B cell (primary cell): ENCODE measurements at places on chromosomes 16 and 17.

DNA sequence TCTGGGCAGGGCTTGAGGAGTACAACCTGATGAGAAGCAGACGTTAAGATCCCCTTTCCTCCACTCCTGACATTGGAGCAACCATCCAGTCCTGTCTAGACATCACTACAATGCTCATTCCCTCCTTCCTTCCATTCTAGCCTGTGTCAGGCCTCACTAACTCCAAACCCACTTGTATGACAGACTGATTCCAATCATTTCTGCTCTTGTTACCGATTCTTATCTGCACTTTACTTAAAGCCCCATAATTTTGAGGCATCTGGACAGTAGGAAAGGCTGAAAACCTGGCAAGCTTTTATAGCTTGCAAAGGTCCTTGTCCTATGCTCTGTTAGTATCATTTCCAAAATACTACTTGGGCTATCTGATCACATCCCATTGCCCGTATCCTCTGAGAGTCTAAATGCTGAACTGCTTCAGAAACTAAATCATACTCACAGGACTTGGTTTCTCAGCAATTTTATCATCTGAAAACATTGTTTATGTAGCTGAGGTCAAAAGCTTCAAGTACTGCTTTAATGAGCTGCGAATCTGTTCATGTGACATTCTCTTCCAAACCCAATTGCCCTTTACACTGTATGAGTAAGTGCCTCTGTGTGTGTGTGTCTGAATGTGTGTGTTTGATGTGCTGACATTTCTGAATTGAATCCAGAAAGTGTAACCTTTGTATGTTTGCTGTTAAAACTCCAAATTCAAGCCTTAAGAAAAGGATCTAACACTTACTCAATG is 57.2 kb upstream of the CACNG3 start:
- H3K4me1 ChIP-seq, result no peaks in the 10 kb centered on the region
- no peak overlapping the region for H3K4me3 ChIP-seq
- DNase-seq, result no peak

DNA sequence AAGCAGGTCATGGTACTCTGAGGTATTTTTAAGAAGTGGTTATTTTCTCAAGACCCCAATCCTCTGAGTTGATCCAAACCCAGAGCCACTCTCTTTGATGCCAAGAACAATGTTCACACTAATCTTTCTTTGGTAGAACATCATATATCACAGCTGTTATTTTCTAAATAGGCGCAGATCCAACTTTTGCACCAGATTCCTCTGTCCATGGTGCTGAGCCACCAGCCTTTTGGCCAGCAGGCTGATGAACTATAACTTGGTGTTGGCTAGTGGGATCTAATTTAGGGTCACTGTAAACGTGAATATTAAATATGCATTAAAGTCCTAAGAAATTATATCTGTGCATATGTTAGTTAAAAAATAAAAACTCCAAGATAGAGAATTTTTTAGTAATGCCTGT is 7.0 kb upstream of the ZKSCAN2 start:
- H3K27me3 ChIP-seq, result no peaks in the 10 kb centered on the region
- H3K27ac ChIP-seq, result no peak overlapping the region
- no peak for DNase-seq

DNA sequence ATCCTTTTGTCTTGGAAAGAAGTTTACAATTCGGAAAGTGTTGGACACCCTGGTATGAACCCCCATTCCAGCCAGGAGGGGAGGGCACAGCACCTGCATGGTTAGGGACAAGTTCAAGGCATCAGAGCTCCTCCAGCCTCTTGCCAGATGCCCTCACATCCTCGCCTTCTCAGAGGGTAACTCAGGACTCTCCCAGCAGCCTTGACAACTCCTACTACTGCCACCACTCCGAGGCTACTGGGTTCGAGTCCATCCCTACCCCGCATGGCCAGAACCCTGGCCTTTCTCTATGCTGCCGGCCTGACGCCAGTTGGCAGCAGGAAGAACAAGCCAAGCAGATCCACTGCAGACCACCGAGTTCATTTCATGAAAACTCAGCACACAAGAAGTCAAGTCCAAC is 34.1 kb downstream of the AXIN2 start:
- H3K36me3 ChIP-seq, result no peaks in the 10 kb centered on the region
- H3K27me3 ChIP-seq, result no peaks in the 10 kb centered on the region
- no peak for DNase-seq
- H3K4me1 ChIP-seq, result no peaks in the 10 kb centered on the region

GRCh38 chr17:47368262-47368661 is 44.5 kb downstream of the EFCAB13 start:
- DNase-seq, result no peak
- no peaks in the 10 kb centered on the region for H3K27me3 ChIP-seq
- no peaks in the 10 kb centered on the region for H3K4me1 ChIP-seq
- no peak overlapping the region for H3K27ac ChIP-seq

- H3K4me1 ChIP-seq, result peaks cover 12% of the 10 kb centered on the region
- H3K27me3 ChIP-seq, result no peaks in the 10 kb centered on the region
- no peaks in the 10 kb centered on the region for H3K36me3 ChIP-seq
- no peak overlapping the region for H3K4me3 ChIP-seq
- no peak overlapping the region for H3K27ac ChIP-seq
These were observed 2.4 kb downstream of the OSGIN1 start for GRCh38 chr16:83955218-83956130.

DNA sequence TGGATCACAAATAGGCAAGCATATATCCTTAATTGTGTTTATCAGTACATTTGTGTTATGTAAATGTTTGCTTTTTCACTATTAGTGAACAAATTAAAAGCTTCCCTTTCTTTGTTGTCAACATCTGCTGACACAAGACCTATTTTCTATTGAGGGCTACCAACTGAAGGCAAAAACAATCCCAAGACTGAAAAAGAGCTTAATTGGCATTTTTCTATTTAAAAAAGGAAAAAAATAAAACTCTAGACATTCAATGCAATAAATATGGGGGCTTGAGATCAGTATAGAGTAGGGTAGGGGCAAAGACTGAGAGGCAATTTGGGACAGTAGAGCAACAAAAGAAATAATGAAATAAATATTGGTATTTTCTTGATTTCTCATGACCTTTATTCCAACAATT is 24.2 kb downstream of the OMG start:
- no peak overlapping the region for H3K27ac ChIP-seq
- peaks cover 3% of the 10 kb centered on the region for H3K36me3 ChIP-seq
- no peaks in the 10 kb centered on the region for H3K4me1 ChIP-seq
- H3K27me3 ChIP-seq, result no peaks in the 10 kb centered on the region
